ENCODE measurements at places on chromosomes 11 and 22.

GRCh38 chr11:33907421-33907820, 15.5 kb upstream of the LMO2 start:
- no peak for DNase-seq

DNA sequence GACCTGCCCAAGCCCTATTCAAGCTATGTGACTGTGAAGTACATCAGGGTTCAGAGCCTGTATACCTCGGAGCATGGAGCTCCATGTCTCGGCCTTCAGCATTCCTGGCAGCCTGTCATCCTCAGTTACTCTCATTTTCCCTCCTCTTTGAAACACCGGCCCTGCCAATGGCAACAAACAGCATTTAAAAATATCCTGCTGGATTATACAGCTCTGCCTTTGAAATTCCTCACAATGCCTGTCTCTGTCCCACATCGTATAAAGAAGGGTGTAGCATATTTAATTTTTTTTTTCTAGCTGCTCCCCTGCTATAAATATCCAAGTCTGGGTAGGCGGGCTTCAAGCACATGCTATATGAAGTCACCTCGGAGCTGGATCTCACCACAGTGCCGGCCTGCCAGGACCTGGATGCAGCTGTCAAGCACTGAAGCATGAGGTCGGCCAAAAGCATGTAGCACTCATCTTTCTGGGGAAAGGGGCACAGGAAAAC, 11.8 kb downstream of the ABTB2 start:
- DNase-seq = no peak

GRCh38 chr11:121630041-121630440, 177.3 kb upstream of the SORL1-AS1 start:
- no peak for DNase-seq

DNA sequence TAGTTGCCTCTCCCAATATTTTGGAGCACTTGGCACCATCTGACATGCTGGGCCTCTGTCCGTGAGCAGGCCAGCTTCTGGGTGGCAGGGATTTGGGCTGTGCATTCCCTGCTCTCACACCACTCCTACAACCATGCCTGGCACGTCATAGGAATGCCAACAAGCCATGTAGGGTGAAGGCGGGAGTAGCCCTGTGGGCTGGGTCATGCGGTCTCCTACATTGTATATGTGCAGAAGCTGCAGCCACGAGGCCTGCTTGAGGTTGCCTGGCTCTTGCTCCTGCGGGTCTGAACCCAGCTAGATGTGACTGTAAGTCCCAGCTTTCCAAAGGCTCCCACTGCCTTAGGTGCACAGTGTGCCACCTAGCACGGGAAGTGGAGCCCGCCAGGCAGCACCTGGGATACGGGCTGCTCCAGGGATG, 14.5 kb downstream of the MYEOV start:
- no peak for DNase-seq

DNA sequence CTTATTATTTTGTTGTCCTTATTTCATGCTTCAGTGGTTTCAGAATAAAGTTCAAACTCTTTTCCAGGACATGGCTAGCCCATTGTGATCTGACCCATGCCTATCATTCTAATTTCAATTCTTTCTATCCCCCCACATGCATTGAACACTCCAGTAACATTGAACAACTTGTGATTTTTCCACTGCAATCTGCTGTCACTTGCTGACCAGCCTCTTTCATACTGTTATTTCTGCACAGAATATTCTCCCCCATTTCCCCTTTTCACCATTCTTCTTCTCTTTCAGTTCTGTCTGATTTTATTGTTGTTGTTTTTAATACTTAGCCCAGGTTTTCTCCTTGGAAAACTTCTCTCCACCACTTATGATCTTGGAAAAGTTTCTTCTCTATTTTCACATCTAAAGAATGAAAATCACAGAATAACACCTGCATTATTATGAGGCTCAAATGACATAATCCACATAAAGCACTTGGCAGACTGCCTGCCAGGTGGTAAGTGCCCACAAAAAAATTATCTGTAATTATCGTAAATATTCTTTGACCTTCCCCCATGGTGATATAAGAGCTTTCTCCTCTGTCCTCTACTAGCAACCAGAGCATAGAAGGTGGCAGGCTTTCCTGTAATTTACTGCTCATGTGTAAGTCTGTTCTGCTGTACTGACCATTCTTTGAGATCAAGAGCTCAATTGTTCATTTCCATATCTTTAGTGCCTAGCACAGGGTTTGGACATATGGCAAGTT, 51.9 kb upstream of the EED start:
- no peak for DNase-seq

- no peak for DNase-seq
Observed at GRCh38 chr11:129750343-129751292, 65.0 kb upstream of the TMEM45B start.
